ENCODE measurements at places on chromosomes 5 and 9.

GRCh38 chr5:136098176-136098575 lies 34.5 kb upstream of the SMAD5 start:
- no peak for DNase-seq

DNA sequence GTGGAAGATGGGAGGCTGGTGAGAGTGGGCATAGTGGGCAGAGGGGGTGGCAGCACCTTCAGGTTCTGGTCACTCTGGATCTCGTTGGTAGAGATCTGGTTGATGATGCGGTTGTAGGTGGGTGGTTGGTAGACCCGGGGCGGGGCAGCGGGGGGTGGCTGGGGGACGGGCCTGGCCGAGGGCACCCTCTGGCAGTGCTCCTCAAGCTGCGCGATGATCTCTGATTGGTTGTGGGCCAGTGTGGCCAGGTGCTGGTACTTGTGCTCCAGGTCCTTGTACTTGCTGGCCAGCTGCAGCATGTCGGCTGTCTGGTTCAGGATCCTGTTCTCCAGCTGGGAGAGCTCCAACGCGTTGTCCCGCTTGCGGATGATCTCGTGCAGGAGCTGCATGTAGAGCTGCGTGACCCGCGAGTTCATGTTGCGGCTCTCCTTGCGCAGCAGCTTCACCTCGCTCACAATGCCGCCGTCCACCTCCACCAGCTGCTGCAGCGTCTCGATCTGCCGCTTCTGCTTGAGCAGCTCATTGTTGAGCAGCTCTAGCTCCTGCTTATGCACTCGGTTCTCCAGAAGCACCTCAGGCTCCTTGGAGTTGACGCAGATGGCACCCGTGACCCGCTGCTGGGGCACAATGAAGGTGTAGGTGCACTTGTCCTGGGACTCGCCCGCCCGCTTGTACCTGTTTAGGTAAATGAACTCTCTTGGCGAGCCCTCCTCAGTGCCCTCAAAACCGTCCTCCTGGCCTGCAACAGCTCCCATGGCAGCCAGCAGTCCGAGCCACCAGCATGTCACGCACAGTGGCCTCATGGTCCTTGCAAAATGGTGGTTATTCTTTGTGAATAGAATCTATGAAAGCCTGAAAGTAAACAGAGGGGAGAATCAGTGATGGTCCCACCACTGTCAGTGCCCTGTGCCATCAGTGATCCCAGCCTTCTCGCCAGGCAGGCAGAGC lies 14.2 kb downstream of the ANGPTL2 start:
- DNase-seq, result no peak

DNA sequence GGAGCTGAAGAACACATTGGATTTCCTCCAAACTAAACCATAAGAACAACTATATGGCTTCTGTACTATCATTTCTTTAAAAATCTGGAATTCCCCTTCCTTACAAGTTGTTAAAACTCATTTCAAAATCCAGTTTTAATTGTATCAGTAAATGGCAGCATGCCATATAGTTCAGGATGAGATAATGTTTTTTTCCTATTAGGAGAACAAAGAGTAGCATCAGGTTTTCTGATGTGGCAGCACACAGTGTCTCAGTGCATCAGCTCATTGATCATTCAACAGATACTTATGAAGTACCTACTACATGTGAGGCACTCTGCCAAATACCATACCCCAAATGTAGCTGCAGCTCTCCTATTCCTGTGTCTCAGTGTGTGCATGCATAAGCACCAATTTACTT lies 161.1 kb downstream of the EPB41L4A start:
- no peak for DNase-seq

GRCh38 chr9:112784020-112784785 lies 33.6 kb downstream of the SNX30 start:
- DNase-seq, result no peak

GRCh38 chr9:86764671-86765343 lies 182.5 kb downstream of the GAS1 start:
- no peak for DNase-seq

Measured in AG04450 (cell line).